ENCODE measurements at places on chromosomes 1 and 21. TPM values are rescaled to one million over a fixed set of nuclear protein-coding genes. Genes with fewer than 3 reads are reported as not detected.
A peak's percentile ranks its signal among the peaks of the same experiment; 100 is the strongest.

GRCh38 chr1:220045356-220046051 is 801 bp downstream of the EPRS1 start:
- DNase-seq: peak; percentile 1

DNA sequence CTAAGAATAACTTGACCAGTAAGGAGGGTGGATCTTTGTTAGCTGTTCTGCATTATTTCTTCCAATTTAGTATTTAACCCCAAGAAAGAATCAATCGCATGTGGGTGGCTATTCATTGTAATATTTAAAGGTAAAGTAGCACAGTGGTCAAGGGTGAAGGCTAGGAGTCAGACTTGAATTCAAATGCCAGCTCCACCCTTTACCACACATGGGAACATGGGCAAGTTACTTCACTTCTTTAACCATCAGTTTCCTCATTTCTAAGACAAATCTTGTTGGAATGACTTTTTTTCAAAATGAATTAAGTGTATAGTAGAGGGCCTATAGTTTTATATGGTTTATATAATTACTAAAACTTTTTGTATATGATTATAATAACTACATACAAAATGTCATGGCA is 71.3 kb upstream of the S1PR1 start:
- DNase-seq: no peak

DNA sequence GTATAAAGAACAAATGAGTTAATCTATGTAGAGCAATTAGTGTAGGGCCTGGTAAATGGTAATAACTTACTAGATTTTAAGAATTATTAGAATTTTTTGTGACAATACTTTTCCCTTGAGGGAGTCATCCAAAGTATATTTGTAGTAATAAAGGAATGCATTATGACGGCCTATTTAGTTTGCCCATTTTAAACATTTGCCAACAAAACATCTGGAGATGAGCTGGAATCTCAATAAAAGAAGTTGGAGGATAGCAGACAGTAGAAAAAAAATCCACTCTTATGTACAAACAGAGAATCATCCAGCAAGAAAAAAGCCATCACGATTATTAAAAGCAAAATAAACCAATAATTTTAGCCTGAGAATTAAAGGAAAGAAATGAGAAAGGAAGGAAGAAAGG is 567.3 kb upstream of the ADAMTS5 start:
- no peak for DNase-seq

- DNase-seq: no peak
Measured at GRCh38 chr1:169329383-169329782, 38.2 kb downstream of the NME7 start.

DNA sequence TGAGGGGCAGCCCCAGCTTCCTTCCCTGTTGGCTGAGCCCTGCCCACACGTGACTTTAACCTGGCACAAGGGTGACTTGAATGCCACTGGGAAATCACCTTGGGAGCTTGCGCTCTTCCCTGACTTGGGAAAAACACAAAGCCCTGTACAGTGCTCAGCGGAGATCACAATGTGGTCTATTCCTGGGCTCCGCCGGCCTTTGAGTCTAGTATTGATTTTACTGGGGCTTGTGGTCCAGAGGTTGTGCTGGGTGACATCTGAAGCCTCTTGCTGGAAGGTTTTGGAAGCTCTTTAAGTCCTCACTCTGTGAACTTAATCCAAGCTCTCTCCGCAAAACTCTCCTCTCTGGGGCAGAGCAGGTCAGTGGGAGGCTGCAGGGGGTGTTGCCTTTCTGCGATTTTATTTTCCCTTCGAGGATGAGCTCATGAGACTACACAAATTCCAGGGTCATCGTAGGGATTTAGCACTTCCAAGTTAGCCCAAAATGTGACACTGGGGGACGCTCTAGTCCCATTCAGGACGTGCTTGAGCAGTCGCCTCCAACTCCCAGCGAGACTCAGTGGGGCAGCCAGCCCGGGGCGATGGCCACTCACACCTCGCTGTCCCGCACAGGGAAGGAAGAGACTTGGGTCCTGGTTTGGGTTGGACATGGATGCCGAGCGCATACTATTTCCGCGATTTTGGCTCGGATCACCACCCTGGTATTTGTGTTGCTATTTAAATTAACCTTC is 291.9 kb upstream of the AJAP1 start:
- no peak for DNase-seq

- no peak for DNase-seq
Measured at GRCh38 chr1:192559115-192560006, 16.2 kb upstream of the RGS1 start.

- no peak for DNase-seq
Measured at GRCh38 chr1:159088546-159089183, 12.1 kb upstream of the AIM2 start.

GABPA gene
- 16.3 TPM for polyA plus RNA-seq

GRCh38 chr1:221939607-221940006 is 197.7 kb upstream of the DUSP10 start:
- no peak for DNase-seq

DNA sequence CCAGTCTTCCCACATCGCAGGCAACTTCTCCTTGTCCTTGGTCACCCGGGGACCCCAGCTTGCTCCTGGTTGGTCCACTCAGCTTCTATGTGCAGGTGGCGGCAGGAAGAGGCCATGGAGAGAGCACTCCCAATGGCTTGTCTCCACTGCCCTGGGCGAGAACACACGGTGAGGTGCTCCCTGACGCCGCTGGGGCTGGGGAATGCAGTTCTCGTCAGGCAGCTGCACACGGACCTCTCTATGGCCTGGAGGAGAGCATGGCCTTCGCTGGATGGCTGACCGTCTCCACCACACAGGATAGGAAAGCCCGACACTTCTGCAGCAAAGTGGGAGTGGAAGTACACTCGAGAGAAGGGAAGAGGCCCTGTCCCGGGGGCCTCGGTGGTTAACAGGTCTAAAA is 11.8 kb downstream of the C1orf174 start:
- no peak for DNase-seq

TFF3 gene
- 9.9 TPM for polyA plus RNA-seq

- DNase-seq: no peak
Measured at GRCh38 chr1:3319874-3320245, 134.6 kb upstream of the ARHGEF16 start.

RNU1-1 gene
- polyA plus RNA-seq: not detected

KTI12 gene
- 11.1 TPM for polyA plus RNA-seq

- no peak for DNase-seq
Measured at GRCh38 chr1:160211046-160211790, 6.0 kb downstream of the PEA15 start.
